ENCODE measurements at places on chromosomes 16 and 17.

DNA sequence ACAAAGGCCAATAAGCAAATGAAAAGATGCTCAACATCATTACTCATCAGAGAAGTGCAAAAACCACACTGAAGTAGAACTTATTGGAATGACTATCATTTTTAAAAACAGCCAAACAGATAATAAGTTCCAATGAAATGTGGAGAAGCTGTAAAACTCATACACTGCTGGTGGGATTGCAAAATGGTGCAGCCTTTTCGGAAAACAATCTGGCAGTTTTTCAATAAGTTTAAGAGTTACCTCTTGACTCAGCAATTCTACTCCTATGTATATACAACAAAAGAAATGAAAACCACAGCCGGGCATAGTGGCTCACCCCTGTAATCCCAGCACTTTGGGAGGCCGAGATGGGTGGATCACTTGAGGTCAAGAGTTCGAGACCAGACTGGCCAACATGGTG, 49.3 kb downstream of the AKAP10 start:
- no peak for DNase-seq

DNA sequence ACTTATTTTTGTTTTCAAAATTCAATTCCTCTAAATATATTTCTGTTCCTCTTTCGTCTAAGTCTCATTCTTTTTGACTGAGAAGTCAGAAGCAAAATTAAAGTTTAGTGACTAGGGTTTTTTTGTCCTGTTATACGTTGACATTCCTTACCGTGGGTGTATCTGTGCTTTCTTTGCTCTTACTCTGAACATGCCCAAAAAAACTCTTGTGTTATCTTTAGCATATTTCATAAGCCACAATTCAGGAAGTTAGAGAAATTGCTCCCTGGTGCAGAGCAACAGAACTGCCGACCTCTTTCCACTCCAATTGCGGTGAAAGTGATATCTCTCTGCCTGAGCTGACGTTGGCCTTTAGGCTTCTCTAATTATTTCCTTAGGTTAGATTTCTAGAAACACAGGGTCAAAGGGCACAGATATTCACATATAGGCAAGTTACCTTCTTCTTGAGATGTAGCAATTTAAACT, 65.7 kb downstream of the CENPV start:
- DNase-seq = peak; percentile 54

GRCh38 chr16:49460786-49461470, 87.3 kb downstream of the C16orf78 start:
- DNase-seq = no peak

DNA sequence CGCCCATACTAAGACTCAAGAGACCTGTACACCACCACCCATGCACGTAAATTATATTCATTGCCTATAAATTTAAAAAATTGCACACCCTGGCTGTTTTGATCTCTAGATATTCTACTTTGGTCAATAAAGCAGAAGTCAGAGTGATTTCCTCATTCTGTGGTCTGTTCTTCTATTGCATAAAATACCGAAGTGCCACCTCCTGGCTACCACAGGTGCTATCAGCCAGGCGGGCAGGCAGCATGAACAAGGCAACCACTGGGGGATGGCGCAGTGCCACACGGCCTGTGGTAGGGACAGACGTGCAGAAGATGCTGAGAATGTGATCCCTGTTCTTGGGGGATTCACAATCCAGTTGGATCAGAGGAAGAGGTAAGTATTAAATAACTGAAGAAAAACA, 122.3 kb downstream of the CDK5R1 start:
- no peak for DNase-seq

- peak; percentile 22 for DNase-seq
Observed at GRCh38 chr16:70779361-70779760, 21.6 kb downstream of the VAC14 start.

- no peak for DNase-seq
Observed at GRCh38 chr16:85157813-85158742, 45.8 kb upstream of the CIBAR2 start.

GRCh38 chr16:66275775-66276428, 90.6 kb upstream of the CDH5 start:
- DNase-seq = peak; percentile 48

DNA sequence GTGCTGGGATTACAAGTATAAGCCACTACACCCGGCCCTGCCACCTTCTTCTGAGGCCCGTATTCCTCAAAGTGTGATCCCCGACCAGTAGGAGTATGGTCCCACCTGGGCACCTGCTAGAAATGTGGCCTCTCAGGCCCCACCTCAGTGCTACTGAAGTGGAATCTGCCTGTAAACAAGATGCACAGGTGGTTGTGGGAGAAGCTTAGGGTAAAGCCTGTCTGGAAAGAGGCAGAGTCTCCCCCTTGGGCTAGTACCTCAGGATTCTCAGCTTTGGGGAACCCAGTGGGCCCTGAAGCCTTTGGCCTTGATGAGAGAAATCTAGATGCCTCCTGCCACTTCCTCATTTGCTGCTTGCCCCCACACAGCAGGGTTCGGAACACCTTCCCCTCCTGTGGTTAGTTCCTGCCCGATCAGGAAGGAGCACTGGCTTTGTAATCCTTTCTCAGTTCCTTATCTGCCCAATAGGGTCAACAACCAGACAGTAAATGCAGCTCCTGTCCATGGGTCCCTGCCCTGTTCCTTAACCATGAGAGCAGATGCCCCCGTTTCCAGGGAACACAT, 25.2 kb downstream of the TK2 start:
- DNase-seq = no peak

GRCh38 chr17:948284-948852, 31.2 kb downstream of the NXN start:
- no peak for DNase-seq
